ENCODE measurements at places on chromosomes 1 and 21.
A peak's percentile ranks its signal among the peaks of the same experiment; 100 is the strongest.

GRCh38 chr1:10196976-10197375 is 13.4 kb upstream of the KIF1B start:
- no peak for DNase-seq

GRCh38 chr1:28890435-28890834 is 23.9 kb upstream of the EPB41 start:
- no peak for DNase-seq

DNA sequence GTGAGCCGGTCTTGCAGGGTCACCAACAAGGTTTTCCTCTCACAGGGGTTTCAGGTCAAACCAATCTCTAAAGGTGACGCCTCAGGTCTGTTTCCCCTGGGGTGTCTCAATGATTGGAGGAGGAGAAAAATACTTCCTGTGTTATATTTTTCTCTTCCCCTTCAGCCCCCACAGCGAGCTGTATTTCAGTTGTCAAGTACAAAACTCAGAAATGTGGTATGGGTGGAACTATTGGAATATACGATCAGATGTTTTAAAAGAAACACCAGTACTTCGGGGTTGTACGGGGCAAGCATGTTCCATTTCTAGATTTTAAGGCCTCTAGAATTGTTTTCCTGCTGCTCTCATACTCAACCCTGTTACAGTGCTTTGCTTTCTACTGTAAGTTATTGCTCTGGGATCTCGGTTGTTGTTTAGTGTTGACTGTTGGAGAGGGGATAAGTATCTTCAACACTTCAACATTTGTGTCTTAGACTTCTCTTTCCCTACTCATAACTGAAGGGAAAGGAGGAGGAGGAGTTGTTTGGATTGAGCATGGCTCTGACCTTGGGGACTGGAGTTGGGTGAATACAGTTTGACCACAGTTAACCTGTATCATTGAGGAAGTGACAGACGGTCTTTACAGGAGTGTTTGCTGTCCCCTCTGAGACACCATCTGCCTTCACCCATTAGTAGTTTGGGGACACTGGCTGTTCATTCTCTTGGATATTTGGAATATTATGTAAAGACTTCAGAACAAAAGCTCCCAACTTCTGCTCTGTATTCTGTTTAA is 2.0 kb downstream of the MAPKAPK2 start:
- DNase-seq: no peak

DNA sequence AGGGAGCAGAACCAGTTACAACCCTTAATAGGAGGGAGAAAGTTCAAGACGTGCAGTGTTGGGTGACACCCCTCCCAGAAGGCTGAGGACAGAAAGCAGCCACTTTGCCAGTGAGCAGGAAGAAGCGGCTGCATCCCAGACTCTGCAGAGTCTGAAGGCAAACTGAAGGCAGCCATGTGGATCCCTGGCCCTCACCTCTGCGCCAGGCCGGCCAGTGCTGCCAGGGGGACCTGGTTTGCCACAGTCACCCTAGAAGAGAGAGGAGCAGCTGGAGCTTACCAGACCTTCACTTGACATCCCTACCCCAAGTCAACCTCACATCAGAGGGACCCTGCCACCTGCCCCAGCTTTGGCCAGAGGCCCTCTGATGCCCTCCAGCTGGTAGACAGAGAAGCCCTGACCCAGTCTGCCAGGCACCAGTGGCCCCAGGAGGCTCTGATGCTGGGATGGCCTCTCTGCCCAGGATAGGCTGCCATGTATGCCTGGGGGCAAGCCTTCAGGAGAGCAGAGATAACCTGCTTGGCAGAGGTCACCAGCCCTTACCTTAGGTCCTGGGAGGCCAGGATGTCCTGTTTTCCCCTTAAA is 16.3 kb upstream of the PEF1 start:
- no peak for DNase-seq

- DNase-seq: no peak
These were observed 23.3 kb downstream of the MR1 start for GRCh38 chr1:181057079-181057478.

GRCh38 chr1:56983484-56983883 is 17.7 kb upstream of the C8B start:
- DNase-seq: no peak

- DNase-seq: no peak
These were observed 78.3 kb downstream of the NOS1AP start for GRCh38 chr1:162147760-162148159.

- no peak for DNase-seq
These were observed 237.0 kb upstream of the HOOK1 start for GRCh38 chr1:59577774-59578173.

GRCh38 chr1:95057351-95057750 is 15.4 kb downstream of the ALG14 start:
- DNase-seq: no peak

DNA sequence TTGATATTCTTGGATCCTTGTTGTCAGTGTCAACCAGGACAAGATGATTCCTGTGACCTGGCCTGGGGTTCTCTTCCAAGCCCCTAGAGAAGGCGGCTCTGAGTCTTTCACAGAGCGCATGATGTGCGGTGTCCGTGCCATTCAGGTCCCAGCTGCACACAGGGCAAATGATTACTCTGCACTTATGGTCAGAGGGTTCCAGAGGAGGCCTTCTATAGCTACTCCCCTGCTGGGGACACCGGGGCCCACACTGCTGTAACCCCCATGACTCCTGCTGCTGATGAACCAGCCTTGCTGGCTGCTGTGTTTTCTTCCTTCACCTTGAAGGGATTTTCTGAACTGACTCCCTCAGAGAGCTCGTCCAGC is 1.5 kb downstream of the PTGFRN start:
- DNase-seq: no peak

DNA sequence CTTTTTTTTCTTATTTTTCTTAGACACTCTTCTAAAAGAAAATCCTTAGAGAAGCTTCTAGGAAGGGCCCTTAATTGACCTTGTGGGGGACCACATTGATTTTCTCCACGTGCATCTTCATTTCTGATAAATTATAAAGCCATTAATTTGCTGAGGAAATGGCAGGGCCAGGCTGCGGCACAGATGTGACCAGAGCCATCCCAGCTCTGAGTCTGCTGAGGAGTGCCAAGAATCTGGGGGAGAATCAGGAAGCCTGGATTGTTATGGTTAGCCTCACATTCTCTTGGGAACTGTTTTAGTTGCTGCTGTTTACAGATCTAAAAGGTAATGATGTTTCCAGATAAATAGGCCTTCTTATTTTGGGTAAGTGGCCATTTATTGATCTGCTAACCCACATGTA is 16.2 kb downstream of the PROX1 start:
- no peak for DNase-seq

DNA sequence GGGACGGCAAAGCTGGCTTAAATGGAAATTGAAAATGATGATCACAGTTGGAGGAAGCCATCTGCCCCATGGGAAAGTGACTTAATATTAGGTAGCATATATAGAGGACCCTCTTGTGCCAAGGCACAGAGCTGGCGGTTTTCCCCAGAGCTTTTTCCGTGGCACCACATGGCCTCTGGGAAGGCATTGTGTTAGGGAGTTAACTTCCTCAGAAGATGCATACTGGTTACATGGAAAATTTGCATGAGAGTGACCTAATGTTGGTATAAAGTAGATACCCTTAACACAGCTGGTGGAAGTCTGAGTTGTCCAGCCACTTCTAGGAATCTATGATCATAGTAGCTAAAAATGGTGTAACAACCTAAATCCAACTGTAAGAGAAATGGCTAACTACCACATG is 27.3 kb downstream of the CAP1 start:
- no peak for DNase-seq

DNA sequence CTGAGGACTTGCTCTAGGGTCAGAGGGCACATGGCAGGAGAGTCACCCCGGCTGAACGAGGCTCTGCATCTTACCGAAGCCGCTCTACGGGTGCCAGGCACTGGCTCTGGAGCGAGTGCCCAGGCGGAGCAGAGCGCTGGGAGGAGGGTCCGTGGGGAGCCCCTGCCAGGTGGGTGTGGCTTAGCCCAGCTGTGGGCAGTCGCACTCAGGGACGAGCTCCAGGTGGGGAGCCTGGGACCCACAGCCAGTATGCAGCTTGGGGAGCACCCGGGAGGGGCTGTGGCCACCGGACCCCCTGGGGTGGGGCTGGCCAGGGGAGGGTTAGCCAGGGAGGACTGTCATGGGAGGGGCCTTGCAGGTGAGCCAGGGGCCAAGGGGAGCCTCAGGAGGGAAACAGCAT is 3.8 kb downstream of the AGRN start:
- no peak for DNase-seq

DNA sequence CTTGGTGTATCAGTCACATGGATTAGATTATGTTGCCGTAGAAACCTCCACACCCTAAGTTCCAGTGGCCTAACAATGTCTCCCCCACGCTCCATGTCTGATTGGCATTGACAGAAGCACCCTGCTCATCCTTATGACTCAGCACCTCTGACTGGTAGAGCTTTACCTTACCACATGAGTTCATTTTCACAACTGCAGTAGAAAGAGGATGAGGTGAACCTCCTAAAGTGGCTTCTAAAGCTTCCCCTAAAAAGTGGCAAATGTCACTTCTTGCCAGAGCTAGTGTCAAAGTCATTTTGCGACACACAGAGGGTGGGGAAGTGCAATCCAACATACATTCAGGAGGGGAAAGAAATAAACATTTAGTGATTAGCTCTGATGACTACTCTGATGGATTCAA is 30.6 kb upstream of the LYPD8 start:
- no peak for DNase-seq

DNA sequence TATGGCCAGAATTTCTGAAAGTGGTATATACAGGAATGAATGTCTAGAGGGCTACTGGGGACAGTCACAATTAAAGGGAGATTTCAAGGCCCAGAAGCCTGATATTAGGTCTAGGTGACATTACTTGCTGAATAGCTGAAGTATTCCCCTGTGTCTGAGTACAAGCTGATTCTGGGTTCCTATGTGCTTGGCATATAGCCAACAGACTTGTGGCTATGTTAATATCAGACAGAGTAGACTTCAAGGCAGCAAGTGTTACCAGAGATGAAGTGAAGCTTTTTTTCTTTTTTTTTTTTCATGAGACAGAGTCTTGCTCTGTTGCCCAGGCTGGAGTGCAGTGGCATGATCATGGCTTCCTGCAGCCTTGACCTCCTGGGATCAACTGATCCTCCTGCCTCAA is 8.3 kb downstream of the TTC4 start:
- no peak for DNase-seq

DNA sequence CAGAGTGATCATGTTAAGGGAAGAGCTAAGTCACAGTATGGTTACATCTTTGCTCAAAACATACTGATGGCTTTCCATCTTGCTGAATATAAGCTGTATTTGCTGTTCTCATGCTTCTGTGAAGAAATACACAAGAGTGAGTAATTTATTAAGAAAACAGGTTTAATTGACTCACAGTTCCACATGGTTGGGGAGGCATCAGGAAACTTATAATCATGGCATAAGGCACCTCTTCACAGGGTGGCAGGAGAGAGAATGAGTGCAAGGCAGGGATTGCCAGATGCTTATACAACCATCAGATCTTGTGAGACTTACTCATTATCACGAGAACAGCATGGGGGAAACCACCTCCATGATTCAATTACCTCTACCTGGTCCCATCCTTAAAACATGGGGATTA is 24.4 kb upstream of the RGS5 start:
- peak; percentile 35 for DNase-seq

DNA sequence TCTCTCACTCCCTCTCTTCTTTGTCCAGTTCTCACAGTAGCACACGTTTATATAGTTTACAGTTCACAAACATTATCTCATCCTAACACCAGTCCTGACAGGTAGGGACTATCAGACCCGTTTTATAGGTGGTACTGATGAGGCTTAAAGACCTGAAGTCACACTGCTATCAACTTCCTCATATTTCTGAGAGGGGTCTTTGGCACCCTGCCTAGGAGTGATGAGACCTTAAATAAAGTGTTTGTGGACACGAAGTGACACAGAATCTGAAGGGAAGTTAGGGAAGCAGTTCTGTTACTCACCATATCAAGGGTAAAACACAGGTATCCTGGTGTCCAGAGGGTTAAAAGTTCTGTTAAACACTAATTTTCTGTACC is 590 bp upstream of the TACSTD2 start:
- no peak for DNase-seq

DNA sequence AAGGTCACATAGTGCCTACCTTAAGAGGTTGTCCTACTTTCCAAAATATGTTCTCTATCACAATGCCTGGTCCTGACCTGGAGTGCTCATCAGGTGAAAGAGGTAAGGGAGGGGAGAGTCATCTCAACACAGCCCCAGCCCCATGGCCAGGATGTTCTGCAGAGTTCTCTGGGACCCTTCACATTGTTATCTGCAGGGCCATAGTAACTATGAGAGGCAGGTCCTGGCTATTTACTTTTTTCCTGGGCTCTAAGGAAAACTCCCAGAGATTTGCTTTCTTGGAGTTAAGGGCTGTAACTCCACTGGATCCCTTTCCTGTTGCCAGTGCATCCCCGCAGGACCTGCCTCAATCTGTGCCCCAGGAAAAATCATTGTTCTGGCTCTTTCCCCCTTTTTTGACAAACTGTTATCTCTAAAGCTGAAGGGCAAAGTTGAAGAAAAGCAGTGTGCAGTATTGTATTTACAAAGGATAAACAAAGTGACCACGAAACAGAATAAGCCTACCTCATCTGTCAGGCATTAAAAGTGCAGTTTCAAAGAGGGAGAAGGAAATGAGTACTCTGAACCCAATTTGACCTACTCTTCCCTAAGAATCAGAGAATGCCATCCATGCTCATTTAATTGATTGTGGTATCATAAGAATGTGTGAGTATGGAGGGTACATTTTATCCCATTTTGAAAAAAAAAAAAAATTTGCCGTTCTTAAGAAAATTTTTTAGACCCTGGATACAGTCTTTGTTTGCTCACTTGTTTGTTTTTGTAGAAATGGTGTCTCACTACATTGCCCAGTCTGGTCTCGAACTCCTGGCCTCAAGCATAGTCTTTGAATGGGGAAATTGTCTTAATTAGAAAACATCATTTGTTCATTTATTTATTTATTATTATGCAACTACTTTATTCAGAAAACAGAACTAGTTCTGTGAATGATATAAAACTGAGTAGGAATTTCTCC is 149.6 kb downstream of the RHOU start:
- no peak for DNase-seq

GRCh38 chr1:229209816-229210215 is 61.1 kb upstream of the RAB4A start:
- DNase-seq: no peak

- DNase-seq: peak; percentile 22
These were observed 23.3 kb downstream of the TOMM20 start for GRCh38 chr1:235105051-235106043.

GRCh38 chr1:179883745-179884138 is 1.7 kb downstream of the TOR1AIP1 start:
- DNase-seq: no peak

DNA sequence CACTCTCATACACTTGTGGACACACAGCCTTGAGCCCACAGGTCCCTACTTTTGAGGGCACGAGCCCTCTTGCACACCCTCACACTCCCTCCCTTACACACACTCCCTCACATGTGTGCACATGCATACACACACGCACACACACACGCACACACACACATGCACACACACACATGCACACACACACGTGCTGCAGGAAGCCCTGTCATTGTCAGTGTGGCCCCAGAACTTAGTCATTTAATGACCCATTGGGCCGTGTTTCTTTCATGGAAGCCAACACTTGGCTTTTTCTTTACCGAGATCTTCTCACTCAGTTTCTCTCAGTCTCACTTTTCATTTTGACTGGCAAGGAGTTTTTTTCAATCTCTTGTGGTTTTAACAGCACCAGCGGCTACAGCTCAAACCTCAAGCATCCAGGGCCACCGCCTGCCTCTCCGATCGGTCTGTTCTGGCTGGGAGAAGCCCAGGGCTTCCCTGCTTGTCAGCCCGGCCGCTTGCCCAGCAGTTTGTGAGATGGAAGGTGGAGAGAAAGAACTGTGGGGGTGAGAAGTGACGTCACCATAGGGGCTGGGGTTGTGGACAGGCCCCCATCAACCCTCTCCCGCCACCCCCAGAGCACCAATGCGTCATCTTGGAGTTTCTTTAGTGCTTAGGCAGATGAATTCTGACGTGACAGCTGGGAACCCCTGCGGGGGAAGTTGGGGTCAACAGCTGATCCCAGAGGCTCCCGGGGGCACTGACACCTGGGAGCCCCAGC is 15.8 kb upstream of the TNFRSF8 start:
- no peak for DNase-seq

All from HFFc6 (cell line).